IMR-90 (cell line): ENCODE measurements at places on chromosomes 1 and 21. TPM values are rescaled to one million over a fixed set of nuclear protein-coding genes. Genes with fewer than 3 reads are reported as not detected.

KCNJ9 gene
- polyA plus RNA-seq = not detected in 2 replicates

SORT1 gene
- 13.7 and 15.8 TPM in 2 replicates for polyA plus RNA-seq

SF3B4 gene
- polyA plus RNA-seq = 62.6 and 64.4 TPM in 2 replicates

PRAMEF1 gene
- polyA plus RNA-seq = not detected in 2 replicates

CA14 gene
- polyA plus RNA-seq = not detected in 2 replicates

IGSF5 gene
- not detected in 2 replicates for polyA plus RNA-seq

ADGRB2 gene
- 11.9 TPM in 2 replicates for polyA plus RNA-seq

RPE65 gene
- polyA plus RNA-seq = not detected in 2 replicates

CYP4Z1 gene
- not detected in 2 replicates for polyA plus RNA-seq

PGBD5 gene
- 0.36 and 0.37 TPM in 2 replicates for polyA plus RNA-seq

RSRP1 gene
- 41.5 and 71.0 TPM in 2 replicates for polyA plus RNA-seq

MYBPH gene
- not detected in 2 replicates for polyA plus RNA-seq

DNA sequence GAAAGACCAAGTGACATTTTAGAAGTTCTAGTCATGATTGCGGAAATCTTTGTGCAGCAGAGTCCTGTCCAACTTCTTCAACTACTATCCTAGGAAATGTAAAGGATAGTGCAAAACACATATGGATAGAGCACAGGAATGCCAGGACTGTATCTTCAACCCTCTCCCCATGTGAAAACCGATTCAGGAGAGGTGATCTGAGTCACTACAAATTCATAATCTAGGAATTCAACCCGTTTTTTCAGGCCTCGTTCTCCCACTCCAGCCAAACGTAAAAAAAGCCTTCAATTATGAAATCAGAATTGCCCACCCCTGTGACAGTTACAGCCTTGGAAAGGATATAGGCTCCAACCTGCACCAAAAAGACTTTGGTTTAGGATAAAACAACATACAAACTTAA, 52.9 kb upstream of the RGS1 start:
- H3K27ac ChIP-seq = no peak overlapping the region
- no peak for DNase-seq
- no peaks in the 10 kb centered on the region for H3K36me3 ChIP-seq
- peaks cover 4% of the 10 kb centered on the region; the same call in 1 of the 2 replicates for H3K4me1 ChIP-seq

- DNase-seq = no peak
- no peaks in the 10 kb centered on the region for H3K27me3 ChIP-seq
- H3K36me3 ChIP-seq = no peaks in the 10 kb centered on the region
- H3K4me1 ChIP-seq = peaks cover 13% of the 10 kb centered on the region
- no peak overlapping the region for H3K27ac ChIP-seq
These were observed 20.6 kb downstream of the CDA start for GRCh38 chr1:20609541-20609940.

DNA sequence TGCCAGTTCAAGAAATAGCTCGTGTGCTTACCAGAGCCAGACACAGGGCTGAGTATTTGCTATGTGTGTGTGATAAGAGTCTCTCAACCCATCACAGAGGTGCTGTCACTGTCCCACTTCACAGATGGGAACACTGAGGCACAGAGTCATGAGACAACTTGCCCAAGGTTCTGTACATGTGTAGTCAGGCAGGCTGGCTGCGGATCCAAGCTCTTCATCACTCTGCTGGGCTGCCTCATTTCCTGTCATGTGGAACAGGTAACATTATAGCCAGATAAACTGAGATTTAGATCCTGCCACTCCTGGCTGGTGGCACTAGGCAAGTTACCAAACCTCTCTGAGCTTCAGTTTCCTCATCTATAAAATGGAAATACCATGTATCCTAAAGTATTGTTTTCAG, 77.8 kb downstream of the ITPKB start:
- no peaks in the 10 kb centered on the region for H3K27me3 ChIP-seq
- H3K4me1 ChIP-seq = peaks cover 33% of the 10 kb centered on the region
- no peak overlapping the region for H3K4me3 ChIP-seq
- H3K36me3 ChIP-seq = no peaks in the 10 kb centered on the region
- H3K27ac ChIP-seq = no peak overlapping the region

- H3K4me3 ChIP-seq = no peak overlapping the region
- no peak overlapping the region for H3K27ac ChIP-seq
- no peaks in the 10 kb centered on the region for H3K27me3 ChIP-seq
- H3K4me1 ChIP-seq = peaks cover 9% of the 10 kb centered on the region
- peak; percentile 42 for DNase-seq
These were observed 27.1 kb downstream of the MRAP start for GRCh38 chr21:32325706-32326105.

- H3K27me3 ChIP-seq = peaks cover 26% of the 10 kb centered on the region
- no peaks in the 10 kb centered on the region for H3K4me1 ChIP-seq
- no peaks in the 10 kb centered on the region for H3K36me3 ChIP-seq
- DNase-seq = no peak
- H3K27ac ChIP-seq = no peak overlapping the region
- H3K4me3 ChIP-seq = no peak overlapping the region
These were observed 20.8 kb upstream of the C1orf159 start for GRCh38 chr1:1136547-1137230.

GRCh38 chr1:3746830-3747521, 5.3 kb upstream of the CCDC27 start:
- peaks cover 8% of the 10 kb centered on the region; the same call in 1 of the 2 replicates for H3K4me1 ChIP-seq
- peaks cover 15% of the 10 kb centered on the region for H3K36me3 ChIP-seq
- H3K27me3 ChIP-seq = peaks cover 11% of the 10 kb centered on the region
- peak; percentile 55 for DNase-seq
- H3K27ac ChIP-seq = no peak overlapping the region; the same call in 1 of the 2 replicates

- H3K27ac ChIP-seq = no peak overlapping the region
- no peaks in the 10 kb centered on the region for H3K36me3 ChIP-seq
- DNase-seq = no peak
- H3K27me3 ChIP-seq = no peaks in the 10 kb centered on the region
- no peaks in the 10 kb centered on the region for H3K4me1 ChIP-seq
These were observed 255.0 kb upstream of the SNX7 start for GRCh38 chr1:98406352-98407088.

- peaks cover 13% of the 10 kb centered on the region for H3K36me3 ChIP-seq
- H3K4me3 ChIP-seq = no peak overlapping the region
- peaks cover 58% of the 10 kb centered on the region for H3K4me1 ChIP-seq
- DNase-seq = no peak
- H3K27me3 ChIP-seq = no peaks in the 10 kb centered on the region
These were observed 1.9 kb downstream of the BTBD19 start for GRCh38 chr1:44810101-44810761.

GRCh38 chr1:172907834-172908326, 142.9 kb downstream of the TNFSF18 start:
- H3K27me3 ChIP-seq = no peaks in the 10 kb centered on the region
- H3K4me1 ChIP-seq = peaks cover 23% of the 10 kb centered on the region
- no peaks in the 10 kb centered on the region for H3K36me3 ChIP-seq
- peak overlapping the region; percentile 67 for H3K27ac ChIP-seq
- H3K4me3 ChIP-seq = no peak overlapping the region

- H3K36me3 ChIP-seq = peaks cover 10% of the 10 kb centered on the region
- H3K4me1 ChIP-seq = no peaks in the 10 kb centered on the region
- no peak overlapping the region for H3K27ac ChIP-seq
- DNase-seq = peak; percentile 8
- H3K4me3 ChIP-seq = no peak overlapping the region
These were observed 3.0 kb downstream of the PAXBP1 start for GRCh38 chr21:32768530-32768929.

GRCh38 chr1:200040481-200041138, 13.1 kb downstream of the NR5A2 start:
- peaks cover 75% of the 10 kb centered on the region for H3K27me3 ChIP-seq
- peaks cover 2% of the 10 kb centered on the region; the same call in 1 of the 2 replicates for H3K4me1 ChIP-seq
- no peak overlapping the region for H3K4me3 ChIP-seq
- H3K36me3 ChIP-seq = no peaks in the 10 kb centered on the region
- no peak for DNase-seq
- H3K27ac ChIP-seq = no peak overlapping the region

- no peak overlapping the region for H3K4me3 ChIP-seq
- H3K27me3 ChIP-seq = no peaks in the 10 kb centered on the region
- H3K4me1 ChIP-seq = peaks cover 10% of the 10 kb centered on the region
- H3K36me3 ChIP-seq = peaks cover 17% of the 10 kb centered on the region
These were observed 28.0 kb downstream of the BCAR3 start for GRCh38 chr1:93653656-93654055.

- no peaks in the 10 kb centered on the region for H3K36me3 ChIP-seq
- H3K27ac ChIP-seq = no peak overlapping the region
- no peaks in the 10 kb centered on the region for H3K4me1 ChIP-seq
- no peaks in the 10 kb centered on the region for H3K27me3 ChIP-seq
- DNase-seq = no peak
- H3K4me3 ChIP-seq = no peak overlapping the region
These were observed 412.6 kb downstream of the LTN1 start for GRCh38 chr21:28579986-28580550.

DNA sequence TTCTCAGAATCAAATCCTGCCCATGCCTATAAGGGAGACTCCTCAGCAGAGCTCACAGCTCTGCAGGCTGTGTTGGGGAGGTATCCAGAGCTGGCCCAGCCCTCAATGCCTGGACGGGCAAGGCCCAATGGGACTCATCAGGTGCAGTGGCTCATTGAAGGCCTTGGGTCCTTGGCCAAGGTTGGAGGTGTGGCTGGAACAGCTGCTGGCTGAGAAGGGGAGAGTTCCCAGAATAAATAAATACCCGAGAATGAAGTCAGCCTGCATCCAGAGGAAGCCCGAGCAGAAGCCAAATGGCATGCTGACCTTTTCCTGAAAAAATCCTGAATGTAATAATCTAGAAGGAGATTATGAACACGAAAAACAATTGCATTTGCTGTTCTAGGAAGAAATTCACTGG, 25.2 kb upstream of the IKBKE start:
- peak; percentile 71 for DNase-seq
- H3K36me3 ChIP-seq = peaks cover 44% of the 10 kb centered on the region
- no peak overlapping the region for H3K27ac ChIP-seq
- H3K4me3 ChIP-seq = no peak overlapping the region
- peaks cover 5% of the 10 kb centered on the region for H3K4me1 ChIP-seq

- no peaks in the 10 kb centered on the region for H3K36me3 ChIP-seq
- H3K27me3 ChIP-seq = no peaks in the 10 kb centered on the region
- no peak for DNase-seq
- H3K27ac ChIP-seq = no peak overlapping the region
- H3K4me1 ChIP-seq = no peaks in the 10 kb centered on the region
These were observed 64.6 kb downstream of the USP25 start for GRCh38 chr21:15794277-15794912.

DNA sequence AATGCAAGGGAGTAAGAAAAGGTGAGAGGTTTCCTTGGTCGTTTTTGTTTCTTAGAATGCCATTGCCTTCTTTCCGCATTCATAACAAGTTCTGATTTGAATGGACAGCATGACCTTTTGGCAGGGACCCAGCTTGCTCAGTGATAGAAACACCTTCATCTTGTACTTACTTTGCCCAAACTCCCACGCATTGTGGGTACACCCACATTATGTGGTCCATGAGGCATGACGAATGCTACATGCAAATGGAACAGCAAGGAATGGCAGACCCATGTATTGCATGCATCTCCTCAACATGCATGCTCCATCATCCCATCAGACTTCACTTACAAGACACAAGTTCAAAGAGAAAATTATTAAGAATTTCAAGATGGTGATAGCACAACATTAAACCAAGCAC, 102.8 kb downstream of the CDC7 start:
- no peak overlapping the region for H3K27ac ChIP-seq
- H3K4me3 ChIP-seq = no peak overlapping the region
- no peaks in the 10 kb centered on the region; the same call in 1 of the 2 replicates for H3K4me1 ChIP-seq

DNA sequence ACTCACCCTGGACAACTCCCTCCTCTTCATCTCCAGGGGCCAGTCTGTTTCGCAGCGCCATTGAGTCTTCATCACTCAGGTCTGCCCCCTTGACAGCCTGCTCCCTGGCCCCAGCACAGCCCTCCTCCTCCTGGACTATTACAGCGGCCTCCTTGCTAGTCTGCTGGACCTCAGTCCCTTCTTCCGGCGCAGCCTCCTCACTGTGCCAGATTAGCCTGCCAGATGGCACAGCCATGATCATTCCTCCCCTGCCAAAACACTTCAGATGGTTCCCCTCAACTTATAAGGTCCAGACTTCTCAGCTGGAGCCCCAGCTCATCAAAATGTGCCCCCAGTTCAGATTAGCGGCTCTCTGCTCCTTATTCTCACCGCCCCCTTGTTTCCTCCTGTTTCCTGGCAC, 7.0 kb upstream of the CELSR2 start:
- peaks cover 17% of the 10 kb centered on the region for H3K36me3 ChIP-seq
- no peaks in the 10 kb centered on the region for H3K27me3 ChIP-seq
- no peak overlapping the region for H3K27ac ChIP-seq

DNA sequence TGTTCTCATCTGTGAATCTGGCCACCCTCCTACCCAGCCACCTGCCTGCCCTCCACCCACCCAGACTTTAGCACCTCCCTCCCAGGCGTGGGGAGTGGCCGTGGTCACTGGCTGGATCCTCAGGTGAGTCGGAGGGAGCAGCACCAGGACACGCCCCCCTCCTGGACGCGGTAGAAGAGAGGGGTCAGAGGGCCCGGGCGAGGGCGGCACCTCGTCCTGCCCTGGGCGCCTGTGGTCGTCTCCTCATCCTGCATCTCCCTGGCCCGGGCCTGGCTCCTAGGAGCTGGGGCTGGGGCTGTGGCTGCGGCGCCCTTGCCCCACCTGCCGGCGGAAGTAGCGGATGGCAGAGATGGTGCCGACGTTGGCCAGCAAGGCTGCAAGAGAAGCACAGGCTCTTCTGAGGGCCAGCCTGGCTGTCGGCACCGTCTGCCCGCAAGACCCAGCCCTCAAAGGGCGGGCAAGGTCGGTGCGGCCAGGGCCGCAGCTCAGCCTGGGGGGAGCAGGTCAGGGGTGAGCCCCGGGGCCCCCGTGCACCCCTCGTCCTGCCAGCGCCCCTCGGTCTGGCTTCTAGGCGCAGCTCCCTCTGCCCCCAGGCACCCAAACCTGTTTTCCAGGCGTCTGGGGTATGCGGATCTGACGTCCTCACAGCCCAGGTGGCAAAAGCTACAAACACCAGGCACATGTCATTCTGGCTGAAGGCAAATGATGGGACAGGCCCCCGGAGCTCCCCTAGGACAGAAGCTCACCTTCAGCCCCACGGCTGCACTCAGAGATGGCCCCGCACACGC, 5.8 kb downstream of the PERM1 start:
- H3K36me3 ChIP-seq = no peaks in the 10 kb centered on the region
- DNase-seq = peak; percentile 36
- H3K27me3 ChIP-seq = no peaks in the 10 kb centered on the region
- peak overlapping the region; percentile 0; the same call in 1 of the 2 replicates for H3K4me3 ChIP-seq

DNA sequence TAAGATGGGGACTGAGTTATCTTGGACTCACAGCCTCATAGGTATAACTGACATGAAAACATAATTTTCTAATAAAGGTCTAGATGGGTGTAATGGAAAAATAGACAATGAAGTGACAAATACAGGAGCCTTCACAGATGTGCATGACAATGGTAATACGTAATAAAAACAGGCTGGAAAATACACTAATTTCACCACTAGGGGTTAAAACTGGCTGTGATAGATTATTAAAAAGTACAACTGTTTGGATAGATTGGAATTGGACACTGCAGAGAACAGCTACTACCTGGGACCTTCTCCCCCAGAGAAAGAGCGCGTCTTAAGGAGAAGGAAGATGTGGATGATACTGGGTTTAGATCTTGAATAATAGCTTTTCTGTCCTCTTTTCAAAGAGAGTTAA, 9.8 kb downstream of the KAZN start:
- no peak for DNase-seq
- H3K27ac ChIP-seq = no peak overlapping the region
- H3K36me3 ChIP-seq = no peaks in the 10 kb centered on the region
- no peak overlapping the region for H3K4me3 ChIP-seq

GRCh38 chr1:24696041-24696755, 49.0 kb upstream of the CLIC4 start:
- H3K27me3 ChIP-seq = no peaks in the 10 kb centered on the region
- DNase-seq = no peak
- H3K4me3 ChIP-seq = no peak overlapping the region
- no peak overlapping the region for H3K27ac ChIP-seq
- peaks cover 9% of the 10 kb centered on the region for H3K4me1 ChIP-seq

GRCh38 chr1:247146671-247147070, 25.1 kb downstream of the ZNF124 start:
- no peaks in the 10 kb centered on the region for H3K27me3 ChIP-seq
- no peak overlapping the region for H3K27ac ChIP-seq
- no peak for DNase-seq
- H3K36me3 ChIP-seq = peaks cover 7% of the 10 kb centered on the region; the same call in 1 of the 2 replicates
